WTC11 (cell line): ENCODE measurements at places on chromosomes 4 and X. TPM values are rescaled to one million over a fixed set of nuclear protein-coding genes. Genes with fewer than 3 reads are reported as not detected.

DNA sequence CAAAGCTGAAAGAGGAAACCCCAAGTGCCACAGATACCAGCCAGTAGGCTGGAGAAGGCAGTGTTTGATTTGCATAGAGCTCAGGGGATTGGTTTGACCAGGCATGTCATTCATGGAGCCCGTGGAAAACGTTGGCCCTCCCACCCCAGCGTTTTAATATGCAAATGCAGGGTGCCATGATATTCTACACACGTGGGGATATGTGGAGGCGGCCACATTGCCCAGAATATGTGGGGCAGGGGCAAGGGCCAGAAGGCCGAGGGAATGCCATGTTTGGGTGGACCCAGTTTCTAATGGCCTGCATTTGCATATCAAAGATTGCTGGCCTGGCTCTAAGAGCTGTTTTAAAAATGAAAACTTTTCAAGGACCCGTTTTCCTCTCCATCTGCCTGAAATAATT, 71.1 kb downstream of the MAP9 start:
- no peak for DNase-seq
- no peaks in the 10 kb centered on the region for H3K36me3 ChIP-seq
- peaks cover 12% of the 10 kb centered on the region for H3K4me1 ChIP-seq
- H3K27me3 ChIP-seq = no peaks in the 10 kb centered on the region

GRCh38 chrX:54825716-54826438, 18.3 kb downstream of the MAGED2 start:
- no peaks in the 10 kb centered on the region; the same call in none of the 2 replicates for H3K27me3 ChIP-seq
- peak; percentile 25 for DNase-seq
- H3K36me3 ChIP-seq = no peaks in the 10 kb centered on the region
- H3K4me3 ChIP-seq = no peak overlapping the region
- no peak overlapping the region for H3K27ac ChIP-seq
- H3K4me1 ChIP-seq = peaks cover 12% of the 10 kb centered on the region

The MTM1 gene
- total RNA-seq = 7.6 to 10.4 TPM (median 8.6 TPM) in 3 replicates

The FAT1 gene
- total RNA-seq = 155 to 172 TPM (median 162 TPM) in 3 replicates

DNA sequence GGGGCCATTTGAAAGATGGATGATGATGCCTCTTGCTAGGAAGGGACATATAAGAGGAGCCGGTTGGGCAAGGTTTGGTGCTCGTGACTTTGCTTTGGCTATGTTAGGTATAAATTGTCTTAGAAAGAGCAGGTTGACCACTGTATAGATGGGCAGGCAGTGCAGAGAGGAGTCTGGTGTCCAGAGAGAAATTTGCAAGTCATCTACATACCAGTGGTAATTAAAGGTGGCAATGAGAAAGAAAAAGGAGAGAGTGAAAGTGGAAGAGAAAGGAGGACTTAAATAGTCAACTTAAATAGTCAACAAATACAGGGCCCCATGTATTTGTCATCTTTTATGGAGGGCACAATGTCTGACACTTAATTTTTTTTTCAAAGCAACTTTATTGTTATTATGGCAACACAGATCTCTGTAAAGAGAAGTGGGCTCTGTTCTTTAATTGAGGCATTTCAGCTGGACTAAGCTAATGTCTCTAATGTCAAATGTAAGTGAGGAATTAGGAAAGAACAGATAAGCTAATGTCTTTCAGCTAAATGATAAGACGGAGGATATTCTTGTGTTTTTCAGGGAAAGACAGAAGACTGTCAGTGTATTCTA, 75.4 kb upstream of the ANXA3 start:
- H3K27ac ChIP-seq = no peak overlapping the region
- no peak overlapping the region for H3K4me3 ChIP-seq
- no peaks in the 10 kb centered on the region for H3K4me1 ChIP-seq
- no peaks in the 10 kb centered on the region for H3K27me3 ChIP-seq
- peaks cover 38% of the 10 kb centered on the region for H3K36me3 ChIP-seq

- H3K27me3 ChIP-seq = no peaks in the 10 kb centered on the region
- H3K36me3 ChIP-seq = no peaks in the 10 kb centered on the region
- no peak for DNase-seq
- H3K4me1 ChIP-seq = peaks cover 2% of the 10 kb centered on the region; the same call in 1 of the 2 replicates
- no peak overlapping the region for H3K4me3 ChIP-seq
- no peak overlapping the region for H3K27ac ChIP-seq
These were observed 30.9 kb downstream of the CXorf58 start for GRCh38 chrX:23938690-23939089.
